ENCODE measurements at places on chromosomes 7 and 10.
A peak's percentile ranks its signal among the peaks of the same experiment; 100 is the strongest.

GRCh38 chr10:84654671-84655070, 326.3 kb downstream of the CCSER2 start:
- peak; percentile 16 for DNase-seq

- no peak for DNase-seq
These were observed 76.6 kb upstream of the HGF start for GRCh38 chr7:81846398-81846797.

- DNase-seq, result no peak
These were observed 75.8 kb upstream of the BMPER start for GRCh38 chr7:33829536-33829935.

DNA sequence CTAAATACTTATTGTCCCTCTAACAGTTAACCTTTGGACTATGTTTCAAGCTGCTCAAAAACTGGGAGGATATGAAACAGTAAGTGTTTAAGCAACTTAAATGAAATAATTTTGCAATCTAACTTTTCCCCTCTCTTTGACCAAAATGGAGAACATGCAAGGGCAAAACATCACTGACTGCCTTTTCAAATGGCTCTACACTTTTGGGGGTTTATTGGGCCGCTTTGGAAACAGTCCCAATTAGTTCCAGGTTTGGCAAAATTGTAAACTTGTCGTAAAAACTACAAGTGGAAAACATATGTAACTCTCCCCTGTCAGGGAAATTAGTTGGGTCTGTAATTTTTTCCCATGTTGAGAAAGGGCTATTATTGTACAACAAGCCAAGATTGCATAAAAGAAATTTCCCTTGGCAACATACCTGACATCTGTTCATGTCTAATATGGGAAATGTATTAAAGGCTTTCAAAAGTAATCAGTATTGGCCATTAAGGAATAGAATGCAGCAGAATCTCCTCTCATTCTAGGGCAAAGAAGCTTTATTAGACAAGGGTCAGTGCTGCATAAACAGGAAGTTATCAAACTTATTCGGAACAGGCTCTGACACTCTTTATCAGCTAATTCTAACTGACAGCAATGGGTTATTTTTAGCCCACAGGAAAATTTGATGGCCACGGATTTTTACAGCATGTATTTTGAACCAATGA, 157.9 kb downstream of the ARID5B start:
- no peak for DNase-seq

DNA sequence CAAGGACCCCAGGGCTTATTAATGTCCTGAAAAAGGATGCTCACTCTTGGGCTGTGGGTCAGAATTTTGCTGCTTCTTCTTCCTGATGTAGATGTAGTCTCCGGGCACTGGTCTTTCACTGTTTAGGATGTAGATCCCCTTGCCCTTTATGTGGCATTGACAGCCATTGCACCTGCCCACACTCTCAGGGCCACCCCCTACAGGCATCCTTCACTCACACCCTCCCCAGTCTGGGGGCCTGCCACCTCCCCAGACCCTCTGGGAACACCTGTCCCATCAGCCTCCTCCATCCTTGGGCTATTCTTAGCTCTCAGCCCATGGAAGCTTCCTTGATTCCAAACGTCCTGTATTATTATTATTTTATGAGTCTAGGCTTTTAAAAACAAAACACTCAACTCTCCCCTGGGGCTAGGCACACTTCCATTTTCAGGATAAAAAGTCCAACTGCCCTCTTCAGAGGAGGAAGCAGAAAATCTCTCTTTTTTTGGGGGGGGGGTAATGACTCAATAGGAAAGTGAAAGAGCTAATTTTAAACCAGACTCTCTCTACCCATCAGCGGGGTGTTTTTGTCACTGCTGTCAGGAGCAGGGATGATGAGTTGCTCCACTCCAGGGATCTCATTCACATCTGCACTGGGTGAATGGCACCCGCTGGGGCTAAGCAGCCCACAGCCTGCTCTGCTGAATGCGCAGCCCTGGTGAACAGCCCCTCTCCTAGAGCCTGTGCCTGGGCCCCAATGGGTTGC, 11.5 kb upstream of the KLRG2 start:
- DNase-seq, result no peak

- no peak for DNase-seq
These were observed 17.5 kb downstream of the CREB3L2 start for GRCh38 chr7:137984181-137985041.

GRCh38 chr10:91185239-91185875, 35.1 kb upstream of the PCGF5 start:
- DNase-seq, result no peak

DNA sequence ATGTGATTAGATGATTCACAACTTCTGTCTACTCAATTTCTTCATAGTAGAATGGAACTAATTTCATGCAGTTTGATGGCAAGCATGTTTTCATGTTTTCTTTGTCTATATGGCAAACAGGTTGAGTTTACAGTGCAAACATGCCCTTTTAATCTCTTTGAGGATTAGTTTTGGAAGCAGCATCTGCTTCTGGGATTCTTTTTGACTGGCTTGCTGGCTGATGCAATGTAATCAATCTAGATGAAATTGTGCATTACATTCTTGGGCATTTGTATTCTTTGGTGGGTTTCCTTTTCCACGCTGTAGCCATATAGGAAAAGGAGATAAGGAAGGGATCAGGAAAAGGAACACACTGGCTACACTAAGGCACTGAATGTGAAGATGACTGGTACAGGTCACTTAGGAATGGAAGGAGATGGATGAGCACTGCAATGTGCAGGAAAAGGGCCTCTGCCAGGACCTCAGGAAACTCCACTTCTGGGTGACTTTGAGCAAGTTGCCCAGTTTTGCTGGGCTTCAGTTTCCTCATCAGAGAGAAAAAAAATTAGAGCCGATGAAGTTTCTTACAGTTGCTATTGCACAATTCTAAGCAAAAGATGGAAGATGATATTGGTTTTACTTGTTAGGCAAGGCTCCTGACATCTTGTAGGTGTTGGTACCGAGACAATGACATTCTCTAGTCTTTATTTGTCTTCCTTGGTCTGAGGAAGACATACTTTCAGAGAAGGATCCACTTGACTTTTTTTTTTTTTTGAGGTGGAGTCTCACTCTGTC, 269.1 kb downstream of the SUGCT start:
- no peak for DNase-seq

GRCh38 chr10:110851020-110851612, 20.6 kb upstream of the PDCD4 start:
- no peak for DNase-seq

DNA sequence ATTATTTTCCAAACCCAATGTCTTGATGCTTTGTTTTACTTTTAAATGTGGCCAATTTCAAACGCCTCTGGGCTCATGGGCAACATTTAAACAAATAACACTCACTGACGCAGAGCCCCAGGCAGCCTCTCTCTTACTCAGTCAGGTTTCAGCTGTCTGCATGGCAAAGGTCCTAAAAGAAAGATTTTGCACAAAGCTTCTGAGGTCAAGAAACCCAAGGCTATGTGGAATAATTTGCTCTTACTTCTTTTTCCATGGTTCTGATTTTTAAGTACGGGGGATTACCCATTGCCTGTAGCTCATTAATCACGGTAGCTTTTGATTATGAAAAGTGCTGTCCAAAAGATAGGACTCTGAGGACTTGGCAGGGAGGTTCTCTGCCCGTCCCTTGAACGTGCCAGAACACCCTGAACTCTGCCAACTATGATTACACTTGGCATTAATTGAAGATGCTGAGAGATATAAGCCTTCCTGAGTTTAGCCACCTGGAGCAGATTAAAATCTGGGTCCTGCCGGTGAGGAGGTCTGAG, 14.1 kb upstream of the MSRB2 start:
- DNase-seq, result no peak

GRCh38 chr7:133910761-133911160, 216.4 kb upstream of the LRGUK start:
- no peak for DNase-seq

DNA sequence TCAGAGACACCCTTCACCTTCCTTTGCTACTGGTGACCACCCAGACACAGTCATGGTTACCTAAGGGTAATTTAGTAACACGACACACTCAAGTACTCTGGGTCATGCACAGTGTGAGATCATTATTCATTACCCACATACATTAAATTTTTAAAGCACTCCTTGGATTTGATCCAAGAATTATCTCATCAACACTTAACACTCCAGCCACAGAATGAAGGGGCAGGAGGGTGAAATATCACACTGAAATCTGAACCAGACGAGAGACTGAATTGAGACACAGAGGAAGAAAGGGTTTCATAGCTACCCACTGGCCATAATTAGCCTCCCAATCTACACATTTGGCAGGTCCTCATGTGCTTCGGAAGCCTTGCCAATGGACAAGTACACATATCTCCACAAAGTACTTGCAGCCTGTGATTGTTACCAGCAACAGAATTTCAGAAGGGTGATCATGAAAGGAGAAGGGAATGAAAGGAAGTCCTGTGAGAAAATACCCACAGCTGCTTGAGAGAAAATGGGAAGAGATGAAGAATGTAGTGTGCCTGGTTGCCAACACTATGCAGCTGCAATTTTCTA, 189.3 kb downstream of the POLR1F start:
- no peak for DNase-seq

DNA sequence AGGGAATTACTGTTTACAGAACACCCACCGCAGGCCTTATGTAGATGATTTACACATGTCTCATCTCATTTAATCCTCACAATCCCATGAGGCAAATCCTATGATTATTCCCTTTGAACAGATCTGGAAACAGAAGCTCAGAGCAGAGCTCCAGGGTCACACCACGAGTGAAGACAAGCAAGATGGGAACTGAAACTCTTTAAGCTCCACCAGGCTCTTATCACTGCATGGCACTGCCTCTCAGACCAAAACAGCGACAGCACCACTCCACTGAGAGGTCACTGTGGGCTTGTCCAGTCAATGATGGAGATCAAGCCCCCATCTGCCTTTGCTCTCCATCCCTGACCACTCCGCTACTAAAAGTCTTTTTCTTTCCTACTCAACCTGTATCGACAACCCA, 5.9 kb downstream of the GRID1 start:
- DNase-seq, result no peak

DNA sequence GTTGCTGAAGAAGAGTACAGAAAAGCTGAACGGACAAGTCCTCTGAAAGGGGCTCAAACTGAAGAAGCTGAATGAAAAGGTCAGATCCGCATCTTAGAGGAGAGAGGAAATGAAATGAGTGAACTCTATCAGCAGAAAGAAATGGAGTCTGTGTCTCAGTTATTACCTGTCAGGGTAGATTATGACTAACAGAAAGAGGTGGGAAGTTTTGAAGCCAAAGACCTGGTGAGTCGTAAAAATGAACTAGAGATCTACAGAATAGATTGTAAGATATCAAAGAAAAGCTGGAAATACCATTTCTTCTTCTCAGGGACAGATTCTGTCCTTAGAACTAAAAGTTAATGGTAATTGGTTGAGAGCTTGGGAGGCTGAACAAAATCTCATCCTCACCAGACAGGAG, 11.1 kb upstream of the MBL2 start:
- DNase-seq, result no peak

DNA sequence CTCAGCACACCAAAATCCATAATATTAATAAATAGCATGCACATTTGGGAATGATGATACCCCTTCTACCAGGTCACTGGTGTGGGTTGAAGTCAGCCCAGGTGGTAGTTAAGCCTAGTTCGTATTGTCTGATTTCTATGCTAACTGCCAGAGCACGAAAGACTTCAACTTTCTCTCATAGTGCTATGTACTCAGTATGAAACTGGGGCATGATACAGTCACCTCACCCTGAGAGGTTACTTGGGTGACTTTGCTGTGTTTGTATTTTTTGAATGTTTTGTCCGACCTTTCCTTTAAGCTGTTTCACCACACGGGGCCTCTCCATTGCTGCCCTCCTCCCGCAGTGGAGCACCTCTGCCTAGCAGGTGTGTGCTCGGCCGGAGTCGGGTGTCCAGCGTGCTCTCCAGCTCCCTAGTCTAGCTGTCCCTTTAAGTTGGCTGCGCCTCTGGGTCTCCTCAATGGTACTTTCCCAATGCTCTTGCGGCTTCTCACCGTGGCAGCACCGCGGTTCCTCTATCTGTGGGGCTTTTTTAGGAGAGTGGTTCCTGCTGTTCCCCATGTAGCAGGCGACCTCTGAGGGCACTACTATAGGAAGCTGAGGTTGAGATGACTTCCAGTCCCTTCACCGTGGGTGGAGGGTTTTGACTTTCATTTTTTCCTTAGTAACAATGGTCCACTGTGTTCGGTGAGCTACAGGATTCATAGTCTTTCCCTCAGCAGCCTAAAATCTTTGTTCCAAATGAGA, 524.0 kb upstream of the PFKP start:
- no peak for DNase-seq

GRCh38 chr10:72948762-72949161, 5.8 kb downstream of the PLA2G12B start:
- DNase-seq, result no peak

DNA sequence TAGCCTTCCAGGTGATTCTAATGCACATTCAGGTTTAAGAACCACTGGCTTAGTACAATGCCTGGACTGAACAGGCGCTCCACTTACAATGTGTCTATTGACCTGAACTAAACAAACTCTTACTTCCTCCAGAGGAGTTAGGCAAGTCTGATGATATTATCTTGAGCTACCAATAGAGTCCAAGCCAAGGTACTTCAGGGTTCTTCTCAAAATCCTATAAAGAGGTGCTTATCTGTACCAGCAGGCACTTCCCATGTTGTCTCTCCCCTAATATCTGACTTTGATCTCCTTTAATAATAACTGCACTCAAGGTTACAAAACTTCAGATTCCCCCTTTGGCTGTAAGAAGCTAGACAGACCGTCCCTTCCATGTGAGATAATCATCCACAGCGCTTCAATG, 157.0 kb upstream of the SVIL start:
- no peak for DNase-seq

GRCh38 chr7:45420843-45421495, 153.2 kb upstream of the ADCY1 start:
- DNase-seq, result no peak

- no peak for DNase-seq
These were observed 1255.5 kb upstream of the PHF14 start for GRCh38 chr7:9718071-9718661.

- DNase-seq, result no peak
These were observed 10.7 kb downstream of the EMX2 start for GRCh38 chr10:117553142-117553814.

- no peak for DNase-seq
These were observed 26.5 kb downstream of the KIAA1217 start for GRCh38 chr10:24235471-24235870.

DNA sequence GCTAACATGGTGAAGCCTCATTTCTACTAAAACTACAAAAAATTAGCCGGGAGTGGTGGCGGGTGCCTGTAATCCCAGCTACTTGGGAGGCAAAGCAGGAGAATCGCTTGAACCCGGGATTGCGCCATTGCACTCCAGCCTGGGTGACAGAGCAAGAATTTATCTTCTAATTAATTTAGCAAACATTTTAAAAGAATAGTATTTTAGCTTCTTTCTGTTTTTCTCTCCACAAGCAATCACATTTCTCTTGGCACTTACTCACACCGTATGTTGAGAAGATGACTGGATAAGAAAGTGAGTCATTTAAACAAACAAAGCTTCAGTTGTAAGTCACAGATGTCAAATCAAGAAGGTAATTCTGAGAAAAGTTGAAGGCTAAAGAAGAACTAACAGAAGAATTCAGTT, 264.0 kb downstream of the ARL4A start:
- DNase-seq, result no peak

- DNase-seq, result no peak
These were observed 151.5 kb upstream of the TARP start for GRCh38 chr7:38424750-38425463.

Measured in NCI-H1436 (cell line).